ENCODE measurements at places on chromosomes 11 and 22. TPM values are rescaled to one million over a fixed set of nuclear protein-coding genes. Genes with fewer than 3 reads are reported as not detected.

Gene HORMAD2
- not detected for total RNA-seq

Gene OR4A16
- not detected for total RNA-seq

Gene SLC39A13
- 30.4 TPM for total RNA-seq

Gene DSCAML1
- 1.6 TPM for total RNA-seq

Gene NUCB2
- total RNA-seq = 34.7 TPM

Gene C11orf52
- not detected for total RNA-seq
